ENCODE measurements at places on chromosomes 5 and 9.
A peak's percentile ranks its signal among the peaks of the same experiment; 100 is the strongest.

DNA sequence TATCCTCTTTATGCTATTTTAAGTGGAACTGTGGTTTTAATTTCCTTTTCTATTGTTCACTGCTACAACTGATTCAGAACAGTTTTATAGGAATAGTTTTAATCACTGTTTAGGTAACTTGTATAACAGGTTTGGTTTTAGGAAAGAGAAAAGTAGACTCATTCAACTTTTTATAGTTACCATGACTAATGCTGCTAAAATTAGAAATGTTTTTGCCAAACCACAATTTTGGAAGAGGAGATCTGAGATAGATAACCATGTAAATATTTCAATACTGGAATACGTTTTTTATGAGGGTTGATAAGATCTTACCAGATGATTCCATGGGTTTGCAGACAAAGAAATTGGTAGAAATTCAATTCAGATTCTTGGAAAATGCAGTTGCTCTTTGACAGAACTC is 404.6 kb upstream of the ARRDC3 start:
- peak; percentile 1 for DNase-seq

DNA sequence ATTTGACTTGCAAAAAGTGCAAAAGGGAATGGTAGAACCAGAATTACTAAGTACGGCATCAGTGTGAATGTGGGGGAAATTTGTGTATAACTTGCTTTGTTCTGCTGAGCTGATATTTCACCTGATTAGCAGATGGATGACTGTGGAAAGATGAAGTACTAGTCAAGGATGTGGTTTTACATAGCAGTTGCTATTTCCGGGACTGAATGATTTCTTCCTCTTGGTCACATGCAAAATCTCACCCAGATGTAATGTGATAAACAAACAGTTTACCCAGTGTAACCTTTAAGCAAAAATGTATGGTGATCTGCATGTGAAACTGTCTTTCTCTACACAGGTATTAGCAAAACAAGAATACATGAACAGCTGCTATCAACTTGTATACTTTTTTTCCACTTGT is 46.1 kb downstream of the DCP2 start:
- DNase-seq, result no peak

- no peak for DNase-seq
Measured at GRCh38 chr9:114507726-114508125, 2.5 kb upstream of the WHRN start.

DNA sequence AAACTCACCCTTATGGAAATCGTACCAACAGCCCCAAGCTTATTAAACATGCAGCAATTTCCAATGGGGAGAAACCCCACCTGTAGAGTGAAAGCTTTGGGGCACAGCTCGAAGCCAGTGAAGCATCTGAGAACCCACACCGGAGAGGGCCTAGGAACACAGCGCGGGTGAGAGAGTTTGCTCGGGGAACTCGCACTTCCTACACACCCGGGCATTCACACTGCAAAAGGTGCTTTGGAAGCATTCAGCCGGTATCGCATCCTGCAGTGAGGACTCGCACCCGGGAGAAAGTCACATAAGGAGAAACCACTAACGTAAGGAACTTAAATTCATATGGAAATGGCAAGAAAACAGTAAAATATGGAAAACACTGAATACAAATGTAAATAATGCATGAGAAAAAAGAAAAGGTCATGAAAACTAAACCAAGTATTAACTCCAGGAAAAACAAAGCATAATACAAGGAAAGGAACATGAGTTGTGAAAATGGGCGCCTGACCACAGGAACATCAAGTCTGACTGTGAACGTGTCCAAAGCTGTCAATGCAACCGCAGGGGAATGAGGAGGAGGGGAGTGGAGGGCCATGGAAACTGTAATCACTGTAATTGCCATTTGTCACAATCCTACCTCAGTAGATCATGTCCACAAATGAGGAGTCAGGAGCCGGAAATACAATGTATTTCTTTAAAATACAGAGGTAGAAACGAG is 28.7 kb downstream of the CAMSAP1 start:
- no peak for DNase-seq

DNA sequence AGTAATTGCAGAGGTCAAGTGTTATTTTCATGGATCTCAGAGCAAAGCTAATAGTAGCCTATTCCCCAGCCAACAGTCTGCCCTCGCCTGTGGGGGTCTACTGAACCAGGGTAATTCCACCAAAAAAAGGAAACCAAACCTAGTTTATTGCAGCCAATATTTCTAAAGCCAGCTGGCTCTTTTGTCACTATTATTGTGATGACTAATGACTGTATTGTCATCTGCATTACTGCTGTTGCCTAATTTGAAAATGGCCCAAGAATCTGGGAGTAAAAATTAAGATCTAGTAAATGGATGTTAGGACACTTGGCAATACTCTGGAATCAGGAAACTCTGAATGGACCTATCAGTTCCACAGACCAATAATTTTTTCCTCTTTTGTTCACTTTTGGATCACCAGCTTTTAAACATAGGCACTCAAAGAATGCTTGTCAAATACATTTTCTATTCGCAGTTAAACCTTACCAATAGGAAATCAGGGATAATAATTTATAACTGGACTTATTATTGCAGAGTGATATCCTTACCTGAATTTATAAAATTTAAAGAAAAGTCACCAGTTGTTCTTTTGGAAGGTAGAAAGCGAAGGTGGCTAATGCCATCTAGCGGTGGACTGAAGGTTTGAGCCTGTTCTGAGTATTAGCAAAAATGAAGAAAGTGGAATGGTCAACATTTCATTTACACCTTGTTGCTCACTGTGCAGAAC is 69.2 kb downstream of the SYK start:
- DNase-seq, result peak; percentile 56

- DNase-seq, result no peak
Measured at GRCh38 chr5:14171621-14172020, 28.5 kb downstream of the TRIO start.

DNA sequence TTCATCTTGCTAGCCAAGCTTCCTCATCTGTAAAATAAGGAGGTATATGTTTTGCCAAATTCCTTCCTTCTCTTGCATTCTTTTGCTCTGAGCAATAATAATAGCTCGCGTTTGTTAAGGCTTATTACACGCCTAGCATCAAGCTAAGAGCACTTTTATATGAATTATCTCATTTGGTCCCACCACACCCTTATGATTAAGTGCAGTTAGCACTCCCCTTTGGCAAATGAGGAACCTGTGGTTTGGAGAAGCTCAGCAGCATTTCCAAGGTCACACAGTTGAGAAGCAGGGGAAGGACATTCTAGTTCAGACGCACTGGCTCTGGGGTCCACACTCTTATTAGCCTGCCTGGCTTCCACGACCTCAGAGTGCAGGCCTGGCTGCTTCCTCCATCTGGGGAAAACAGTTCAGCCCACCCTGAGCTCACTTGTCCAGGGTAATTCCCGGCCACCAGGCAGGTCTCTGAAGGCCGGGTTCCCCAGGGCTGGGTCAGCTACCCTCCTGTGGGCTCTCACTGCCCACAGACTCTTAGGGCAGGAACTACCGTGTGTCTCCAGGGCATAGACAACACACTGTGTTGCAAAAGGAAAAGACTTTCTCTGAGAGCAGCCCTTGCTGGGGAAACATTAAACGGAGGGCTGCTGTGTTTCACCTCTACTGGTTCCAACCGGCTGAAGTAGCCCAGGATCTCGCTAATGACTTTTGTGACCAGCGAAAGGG is 9.9 kb upstream of the FBP1 start:
- no peak for DNase-seq

DNA sequence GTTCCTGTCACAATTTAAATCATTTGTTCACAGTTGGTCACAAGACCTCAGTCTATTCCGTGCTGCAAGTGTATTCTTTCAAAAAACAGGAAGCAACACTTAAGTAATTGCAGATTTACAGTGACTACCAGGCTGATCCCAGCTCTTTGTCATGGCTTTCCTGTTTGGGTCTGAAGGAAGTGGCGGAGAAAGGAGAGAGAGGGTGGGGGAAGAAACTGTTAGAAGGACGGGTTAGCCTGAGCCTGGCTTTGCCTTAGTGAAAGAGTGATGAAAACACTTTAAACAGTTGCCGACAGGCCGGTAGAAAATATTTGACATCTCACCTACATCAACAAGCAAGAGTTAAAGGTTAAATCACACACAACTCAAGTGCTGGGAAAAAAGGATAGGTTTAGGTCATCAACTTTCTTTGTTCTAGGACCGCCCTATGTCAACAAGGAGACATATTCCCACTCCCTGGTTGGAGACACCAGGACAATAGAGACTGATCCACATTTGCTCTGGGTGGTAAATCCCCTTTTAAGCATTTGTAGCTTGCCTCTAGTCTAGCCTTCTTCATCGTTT is 102.2 kb upstream of the DAB2 start:
- no peak for DNase-seq

GRCh38 chr5:38681029-38681706 is 124.7 kb upstream of the LIFR start:
- DNase-seq, result no peak

DNA sequence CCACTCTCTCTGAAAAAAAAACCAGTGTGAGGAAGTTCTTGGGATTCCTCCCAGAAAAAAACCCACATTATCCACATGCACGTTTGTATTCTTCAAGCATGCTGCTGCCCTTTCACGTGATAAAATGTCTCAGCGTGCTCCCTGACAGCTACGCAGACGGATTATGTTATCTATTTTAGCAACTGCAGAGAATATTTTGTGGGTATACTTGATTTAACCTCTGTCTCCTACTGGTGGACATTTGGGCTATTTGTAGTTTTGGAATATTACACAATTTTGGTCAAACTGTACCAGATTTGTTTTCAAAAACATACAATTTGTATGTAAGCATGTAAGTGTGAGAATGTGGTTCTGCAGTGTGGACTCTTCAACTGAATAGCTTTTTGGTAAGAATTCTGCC is 10.7 kb downstream of the PRRC2B start:
- no peak for DNase-seq

DNA sequence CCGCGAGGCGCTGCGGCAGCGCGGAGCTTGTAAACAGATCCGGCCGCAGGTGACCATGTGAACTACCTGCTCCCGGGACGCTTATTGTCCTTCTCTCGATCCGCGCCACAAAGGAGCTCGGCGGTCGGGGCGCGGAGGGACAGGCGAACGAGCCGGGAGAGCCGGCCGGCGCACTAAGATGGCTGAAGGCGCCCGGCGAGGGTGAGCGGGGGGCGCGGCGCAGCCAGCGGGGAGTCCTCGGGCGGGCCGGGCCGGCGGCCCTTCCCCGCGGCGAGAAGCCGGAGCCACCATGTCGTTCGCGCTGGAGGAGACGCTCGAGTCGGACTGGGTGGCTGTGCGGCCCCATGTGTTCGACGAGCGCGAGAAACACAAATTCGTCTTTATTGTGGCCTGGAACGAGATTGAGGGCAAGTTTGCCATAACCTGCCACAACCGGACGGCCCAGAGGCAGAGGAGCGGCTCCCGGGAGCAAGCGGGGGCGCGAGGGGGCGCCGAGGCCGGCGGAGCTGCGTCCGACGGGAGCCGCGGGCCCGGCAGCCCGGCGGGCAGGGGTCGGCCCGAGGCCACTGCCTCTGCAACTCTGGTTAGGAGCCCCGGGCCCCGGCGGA is 535 bp downstream of the JMY start:
- no peak for DNase-seq

DNA sequence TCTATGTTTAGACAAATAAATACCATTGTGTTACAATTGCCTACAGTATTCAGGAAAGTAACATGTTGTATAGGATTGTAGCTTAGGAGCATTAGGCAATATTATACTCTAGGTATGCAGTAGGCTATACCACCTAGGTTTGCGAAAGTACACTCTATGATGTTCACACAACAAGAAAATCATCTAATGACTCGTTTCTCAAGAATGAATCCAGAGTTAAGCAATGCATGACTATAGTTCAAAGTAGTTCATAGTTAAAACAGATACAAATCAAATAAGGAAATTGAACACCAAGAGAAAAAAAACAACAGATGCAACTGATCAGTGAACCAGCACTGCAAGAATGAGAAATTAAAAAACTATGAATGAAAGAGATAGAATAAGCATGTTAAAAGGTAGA is 27.6 kb upstream of the ABLIM3 start:
- no peak for DNase-seq

DNA sequence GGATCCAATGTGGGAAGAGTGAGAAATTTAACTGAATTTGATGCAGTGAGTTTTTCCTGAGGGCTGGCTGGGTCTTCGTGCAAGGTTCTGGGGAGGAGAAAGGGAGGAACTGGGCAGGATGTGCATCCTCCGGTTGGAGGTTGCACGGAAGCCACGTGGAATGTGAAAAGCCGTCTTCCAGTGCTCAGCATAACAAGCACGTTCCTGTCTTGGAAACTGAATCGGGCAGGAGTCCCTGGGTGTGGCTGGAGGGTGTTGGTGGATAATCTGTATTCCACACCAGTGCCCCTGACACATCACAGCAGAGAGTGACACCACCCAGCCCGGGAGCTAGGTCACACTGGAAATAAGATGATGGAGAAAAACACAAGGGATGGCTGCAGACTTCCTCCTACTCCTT is 154.3 kb downstream of the C5orf15 start:
- no peak for DNase-seq

DNA sequence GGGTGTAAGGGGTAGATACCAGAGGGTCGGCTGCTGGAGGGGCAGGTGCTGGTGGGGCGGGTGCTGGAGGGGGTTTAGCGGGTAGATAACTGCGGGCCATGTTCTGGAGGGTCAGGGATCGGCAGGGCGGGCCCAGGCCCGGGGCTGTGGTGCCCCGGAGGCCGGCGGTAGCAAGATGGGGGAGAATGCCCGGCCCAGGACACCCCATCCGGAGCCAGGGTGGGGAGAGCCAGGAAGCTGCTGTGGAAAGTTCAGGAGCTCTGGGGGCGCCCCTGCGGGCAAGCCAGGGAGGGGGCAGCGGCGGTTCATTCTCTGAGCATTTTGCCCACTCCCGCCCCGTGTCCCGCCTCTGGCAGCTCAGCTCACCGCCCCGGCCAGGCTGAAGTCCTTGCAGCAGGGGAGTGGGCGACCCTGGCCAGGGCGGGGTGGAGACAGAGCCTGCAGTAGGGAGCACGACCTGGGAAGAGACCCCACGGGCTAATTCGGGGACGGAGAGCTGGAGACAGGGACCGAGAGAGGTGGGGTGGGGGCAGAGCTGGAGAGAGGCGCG is 538 bp downstream of the PRRT1B start:
- DNase-seq, result no peak

DNA sequence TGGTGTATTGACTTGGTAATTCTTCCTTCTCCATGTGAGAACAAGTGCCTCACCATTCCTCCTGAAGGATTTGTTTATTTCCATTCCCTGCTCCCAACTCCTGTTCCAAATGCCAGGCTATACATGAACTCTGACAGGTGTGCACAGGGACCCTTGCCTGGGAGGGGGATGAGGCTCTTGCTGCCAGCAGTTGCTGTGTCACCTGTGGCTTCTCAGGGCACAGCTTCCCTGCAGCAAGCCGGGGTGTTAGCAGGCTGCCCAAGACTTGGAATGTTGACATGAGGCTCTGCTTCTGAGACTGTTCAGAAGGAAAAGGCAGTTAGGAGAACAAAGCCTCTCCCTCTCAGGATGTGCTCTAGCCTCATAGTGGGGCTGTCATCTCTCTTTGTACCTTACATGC is 131.3 kb downstream of the DOCK2 start:
- no peak for DNase-seq
